Activated T-cell treated with anti-CD3 and anti-CD28 coated beads for 24 hours (primary cell): ENCODE measurements at places on chromosomes 1 and 21.

GRCh38 chr1:47769983-47770382, 227.2 kb downstream of the TRABD2B start:
- DNase-seq = no peak

DNA sequence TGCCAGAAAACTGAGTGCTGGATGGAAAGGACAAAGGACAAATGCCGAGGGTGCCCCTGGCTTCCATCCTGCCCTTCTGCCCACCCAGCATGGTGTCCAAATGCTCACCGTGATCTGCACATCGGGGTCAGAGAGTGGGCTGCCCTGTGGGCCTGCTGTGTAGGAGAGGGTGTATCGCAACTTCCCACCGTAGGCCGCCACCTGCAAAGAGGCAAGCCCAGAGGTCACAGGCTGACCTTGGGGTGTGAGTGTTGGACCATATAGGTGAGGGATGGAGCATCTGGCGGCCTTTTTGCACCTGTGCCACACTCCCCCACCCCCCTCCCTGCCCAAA, 53.5 kb downstream of the LDLRAD2 start:
- no peak for DNase-seq

DNA sequence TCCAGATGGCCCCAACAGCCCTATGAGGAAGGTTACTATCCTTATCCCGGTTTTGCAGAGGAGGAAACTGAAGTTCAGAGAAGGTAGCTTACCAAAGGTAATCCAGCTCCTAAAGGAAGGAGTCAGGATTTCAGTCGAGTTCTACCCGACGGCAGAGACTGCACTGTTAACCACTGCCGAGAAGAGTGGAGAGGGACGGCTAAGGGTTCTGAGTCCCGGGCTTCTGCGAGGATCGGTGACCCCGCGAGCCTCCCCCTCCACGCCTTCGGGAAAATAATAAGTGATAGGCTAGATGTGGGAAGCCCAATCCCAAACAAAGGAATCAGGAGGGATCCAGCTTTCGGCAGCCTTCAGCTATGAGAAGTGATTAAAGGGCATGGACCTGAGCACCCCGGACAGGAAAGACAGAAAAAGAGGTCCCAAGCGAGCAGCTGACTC, 587 bp downstream of the TMEM53 start:
- DNase-seq = no peak

- DNase-seq = no peak
Observed at GRCh38 chr1:40379785-40380452, 6.4 kb downstream of the SMAP2 start.

- no peak for DNase-seq
Observed at GRCh38 chr1:28111157-28111556, 22.7 kb upstream of the EYA3 start.

DNA sequence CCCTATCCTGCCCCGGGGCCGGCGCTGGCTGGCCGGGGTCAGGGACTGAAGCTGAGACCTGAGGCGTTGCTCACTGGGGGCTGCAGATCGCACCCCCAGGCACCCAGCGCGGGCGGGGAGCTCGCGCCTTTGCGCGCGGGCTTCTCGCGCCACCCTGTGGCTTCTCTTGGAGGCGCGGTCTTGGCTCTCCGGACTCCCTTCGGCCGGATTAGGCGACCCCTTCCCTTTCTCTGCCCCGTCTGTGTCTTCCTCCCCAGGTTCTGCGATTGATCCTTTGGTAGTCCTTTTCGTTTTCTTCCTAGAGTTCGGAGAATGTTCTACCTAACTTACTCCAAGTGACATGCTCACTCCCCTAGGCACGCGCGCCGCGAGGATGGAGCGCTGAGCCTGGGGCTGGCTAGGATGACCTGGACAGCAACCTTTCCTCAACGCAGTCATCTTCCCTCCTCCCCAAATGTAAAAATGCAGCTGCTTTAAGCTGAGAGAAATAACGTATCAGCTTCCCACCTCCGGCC, 495 bp upstream of the NTRK1 start:
- peak; percentile 51 for DNase-seq

GRCh38 chr1:42765269-42765668, 1.6 kb downstream of the P3H1 start:
- no peak for DNase-seq

DNA sequence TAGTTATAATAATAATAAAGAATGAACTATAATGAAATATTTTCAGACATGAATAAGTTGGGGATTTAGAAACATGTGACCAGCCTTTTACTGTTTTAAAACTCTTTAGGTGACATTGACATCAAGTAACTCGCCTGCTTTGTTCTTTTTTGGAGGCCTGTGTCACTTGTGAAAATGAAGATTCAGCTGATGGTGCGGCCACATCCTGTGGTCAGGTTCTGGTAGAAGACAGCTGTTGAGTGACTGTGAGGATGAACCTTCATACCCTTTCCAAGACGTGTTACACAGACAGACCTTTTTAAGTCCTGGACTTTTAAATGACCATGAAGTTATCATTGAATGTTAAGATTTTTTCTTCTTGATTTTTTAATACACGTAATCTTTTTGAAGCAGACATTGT, 10.3 kb downstream of the UTS2 start:
- no peak for DNase-seq

- no peak for DNase-seq
Observed at GRCh38 chr1:1809489-1809888, 31.2 kb upstream of the NADK start.

- DNase-seq = no peak
Observed at GRCh38 chr21:17848228-17848627, 29.1 kb upstream of the C21orf91 start.

- DNase-seq = peak; percentile 67
Observed at GRCh38 chr1:157156058-157156541, 17.9 kb upstream of the ETV3 start.

DNA sequence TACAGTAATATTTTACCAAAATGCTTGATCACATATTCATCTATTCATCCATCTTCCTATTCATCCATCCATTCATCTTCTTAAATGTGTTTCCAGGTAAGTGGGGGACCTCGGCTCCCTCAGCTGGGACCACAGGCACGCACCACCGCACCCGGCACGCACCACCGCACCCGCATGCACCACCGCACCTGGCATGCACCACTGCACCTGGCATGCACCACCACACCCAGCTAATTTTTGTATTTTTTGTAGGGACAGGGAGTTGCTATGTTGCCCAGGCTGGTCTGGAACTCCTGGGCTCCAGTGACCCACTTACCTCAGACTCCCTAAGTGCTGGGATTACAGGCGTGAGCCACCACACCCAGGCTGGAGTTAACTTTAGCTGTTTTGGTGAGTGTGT, 21.2 kb downstream of the ACTRT2 start:
- DNase-seq = no peak

DNA sequence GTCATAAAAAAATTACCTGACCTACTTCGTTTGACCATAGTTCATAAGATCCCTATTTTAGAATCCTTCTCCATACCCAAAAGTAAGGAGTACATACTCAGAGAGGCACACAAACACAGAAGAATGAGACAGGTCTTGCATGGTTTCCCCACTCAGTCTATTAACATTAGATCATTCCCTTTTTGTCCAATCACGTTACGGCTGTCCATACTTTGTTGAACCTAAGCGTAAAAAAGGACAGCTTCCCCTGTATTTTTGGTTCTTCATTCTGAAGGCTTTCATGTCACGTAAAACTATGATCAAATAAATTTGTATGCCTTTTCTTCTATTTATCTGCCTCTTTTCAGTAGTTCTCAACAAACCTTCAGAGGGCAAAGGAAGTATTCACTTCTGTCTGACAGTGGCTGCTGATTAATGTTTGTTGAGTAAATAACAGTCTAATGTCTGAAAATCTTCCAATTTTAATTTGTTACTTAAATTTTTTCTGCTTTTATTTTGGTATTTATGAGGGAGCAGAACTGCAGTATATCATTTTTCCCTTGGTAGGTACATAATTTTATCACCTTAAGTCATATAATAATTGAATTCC, 16.4 kb downstream of the PKN2 start:
- no peak for DNase-seq

DNA sequence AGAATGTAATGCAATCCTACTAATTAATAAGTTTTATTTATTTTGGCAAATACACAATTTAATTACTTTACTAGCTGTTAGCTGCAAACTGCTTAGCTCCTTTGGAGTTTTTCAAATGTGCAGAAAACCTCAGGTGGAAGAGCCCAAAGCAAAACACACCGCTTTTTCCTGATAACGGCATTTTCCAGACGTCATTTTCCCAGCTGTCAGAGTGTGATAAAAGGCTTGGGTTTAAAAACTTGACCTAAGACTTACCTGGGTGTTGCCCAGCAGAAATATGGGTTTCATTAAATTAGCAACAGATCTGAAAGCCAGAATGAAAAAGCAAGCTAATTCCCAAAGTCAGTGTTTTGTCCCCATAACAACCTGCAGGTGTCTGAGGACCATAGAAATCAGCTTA, 204.0 kb upstream of the HMCN1 start:
- no peak for DNase-seq

GRCh38 chr21:38806153-38806941, 618 bp downstream of the ETS2 start:
- DNase-seq = no peak

DNA sequence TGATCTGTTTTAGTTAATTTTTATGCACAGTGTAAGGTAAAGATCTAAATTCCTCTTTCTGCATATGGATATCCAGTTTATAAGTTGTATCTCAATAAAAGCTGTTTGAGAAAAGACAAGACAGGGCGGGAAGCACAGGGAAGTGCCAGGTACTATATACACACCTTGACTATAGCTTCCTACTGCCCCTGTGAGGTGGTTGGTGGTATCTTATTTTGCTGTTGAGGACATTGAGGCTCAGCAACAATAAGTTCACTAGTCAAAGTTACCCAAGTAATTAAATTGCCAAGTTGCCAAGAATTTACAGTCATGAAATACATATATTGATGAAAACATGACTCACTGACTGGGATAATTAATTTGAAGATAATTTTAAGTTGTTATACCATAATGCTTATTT, 109.1 kb downstream of the CD247 start:
- DNase-seq = no peak

GRCh38 chr1:233673947-233674431, 60.1 kb downstream of the KCNK1 start:
- DNase-seq = no peak

- no peak for DNase-seq
Observed at GRCh38 chr1:63975481-63975880, 201.7 kb downstream of the ROR1 start.
